ENCODE measurements at places on chromosomes 7 and 10.

- DNase-seq: peak; percentile 25
Measured at GRCh38 chr10:97468162-97468561, 22.2 kb downstream of the ZDHHC16 start.

- DNase-seq: no peak
Measured at GRCh38 chr7:77427996-77428603, 12.0 kb upstream of the GSAP start.

GRCh38 chr10:85995791-85996190 lies 370.8 kb downstream of the GRID1 start:
- peak; percentile 25 for DNase-seq

- DNase-seq: no peak
Measured at GRCh38 chr7:142956951-142957623, 5.1 kb downstream of the KEL start.

DNA sequence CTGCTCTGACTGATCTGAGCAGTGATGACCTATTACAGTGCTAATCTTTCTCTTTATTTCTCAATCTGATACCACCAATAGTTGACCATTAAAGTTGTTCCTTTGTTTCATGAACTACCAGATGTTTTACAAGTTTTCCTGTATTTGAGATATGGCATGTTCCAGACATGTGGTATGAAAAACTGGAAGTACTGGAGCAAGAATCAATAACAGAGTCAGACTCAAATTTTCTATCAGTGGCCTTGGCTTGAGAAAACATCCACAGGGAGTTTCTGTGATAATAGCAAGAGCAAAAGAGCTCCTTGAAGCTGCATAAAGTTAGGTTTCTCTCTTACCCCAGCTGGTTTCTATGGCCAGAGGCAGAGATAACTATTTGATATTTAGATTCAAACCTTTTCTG lies 469.0 kb upstream of the STEAP1 start:
- DNase-seq: no peak

- no peak for DNase-seq
Measured at GRCh38 chr7:39356172-39356925, 209.9 kb upstream of the YAE1 start.

DNA sequence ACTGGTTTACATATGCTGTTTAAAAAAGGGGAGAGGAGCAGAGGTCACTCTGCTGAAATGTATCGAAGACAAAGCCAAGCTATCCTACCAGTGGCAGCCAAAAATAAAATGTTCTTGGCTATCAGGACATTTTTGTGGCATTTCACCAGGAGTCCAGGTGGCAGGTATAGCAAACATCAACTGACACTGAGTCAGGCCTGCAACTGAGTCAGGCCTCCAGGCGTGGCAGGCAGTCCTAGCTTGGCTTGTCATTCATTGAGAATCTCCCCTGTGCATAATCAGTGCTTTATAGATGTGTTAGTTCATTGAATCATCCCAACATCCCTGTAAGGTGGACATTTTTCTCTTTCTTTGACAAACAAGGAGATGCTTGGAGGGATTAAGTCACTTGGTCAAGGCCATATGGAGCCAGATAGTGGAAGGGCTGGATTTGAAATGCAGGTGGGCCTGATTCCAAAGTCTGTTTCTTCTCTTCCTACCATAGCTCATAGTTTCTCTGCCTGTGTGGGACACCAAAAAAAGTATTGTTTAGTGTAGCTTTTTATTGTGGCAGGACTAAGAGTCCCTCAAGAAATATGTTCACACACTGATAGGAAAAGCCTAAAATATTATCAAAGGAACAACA lies 4.3 kb downstream of the DYNC1I1 start:
- no peak for DNase-seq

DNA sequence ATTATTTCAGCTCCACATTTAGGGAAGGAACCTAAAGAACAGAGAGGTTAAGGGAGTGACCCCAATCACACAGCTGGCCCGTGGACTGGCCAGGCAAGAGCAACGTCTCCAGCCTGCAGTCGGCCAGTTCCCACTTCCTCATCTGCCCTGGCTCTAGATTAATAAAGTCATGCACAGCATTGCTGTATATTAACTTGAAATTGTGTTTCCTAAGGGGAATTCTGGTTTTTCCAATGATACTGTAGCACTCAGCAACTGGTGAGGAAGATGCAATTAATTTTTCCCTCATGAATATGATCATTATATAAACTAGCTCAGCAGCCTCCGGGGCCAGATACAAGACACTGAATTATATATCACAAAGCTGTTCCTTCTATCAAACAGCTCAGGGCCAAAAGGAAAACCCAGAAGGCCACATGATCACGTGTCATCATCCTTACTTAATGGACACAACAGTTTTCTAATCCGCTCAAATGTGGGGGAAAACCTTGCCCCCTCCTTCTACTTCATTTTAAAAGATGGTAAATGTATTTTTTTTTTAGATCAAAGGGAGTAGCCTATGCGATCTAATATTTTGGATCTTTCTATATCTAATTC lies 295.3 kb upstream of the PRKCQ start:
- DNase-seq: no peak
